Amniotic epithelial cell (primary cell): ENCODE measurements at places on chromosomes 13 and 19.
A peak's percentile ranks its signal among the peaks of the same experiment; 100 is the strongest.

DNA sequence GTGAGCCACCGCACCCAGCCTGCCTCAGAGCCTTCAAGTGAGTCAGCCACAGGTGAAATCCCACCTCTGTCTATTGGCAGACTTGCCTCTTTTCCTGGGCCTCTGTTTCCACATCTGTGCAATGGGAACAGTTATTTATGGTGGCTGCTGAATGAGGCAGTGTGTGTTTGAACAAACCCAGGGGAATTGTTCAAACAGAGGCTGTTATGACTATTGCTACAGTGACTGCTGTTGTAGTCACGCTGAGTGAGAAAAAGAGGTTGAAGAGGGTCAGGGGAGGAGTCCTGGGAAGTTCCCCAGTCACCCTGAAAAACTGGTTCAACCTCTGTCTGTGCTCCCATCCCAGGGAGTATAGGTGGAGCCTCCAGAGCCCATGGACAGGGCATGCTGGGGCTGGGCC lies at the start of gene CEACAM19:
Gene CEACAM19 (plus strand): TSS at position 83 of the 400 bp plus-strand sequence. CDS start 450 bp downstream, outside the sequence.
- no peak for DNase-seq

- DNase-seq = no peak
Measured at GRCh38 chr13:98875146-98875729, 102.6 kb downstream of the DOCK9 start.

DNA sequence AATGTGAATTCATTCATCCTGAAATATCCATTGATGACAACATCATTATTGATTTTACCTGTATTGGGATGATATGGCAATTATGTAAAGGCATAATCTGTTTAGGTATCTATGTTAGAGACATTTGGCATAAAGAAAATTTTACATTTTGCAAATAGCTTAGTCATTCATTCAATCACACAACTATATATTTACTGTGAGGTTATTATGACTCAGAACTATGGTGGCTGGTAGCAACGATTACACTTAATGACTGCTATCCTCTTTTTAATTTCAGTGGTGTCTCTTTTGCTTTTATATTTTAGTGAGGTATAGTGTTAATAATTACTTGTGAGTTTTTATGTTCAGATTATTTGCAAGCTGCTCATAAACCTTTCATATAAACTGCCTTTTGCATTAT lies 955.9 kb downstream of the SLITRK6 start:
- no peak for DNase-seq

DNA sequence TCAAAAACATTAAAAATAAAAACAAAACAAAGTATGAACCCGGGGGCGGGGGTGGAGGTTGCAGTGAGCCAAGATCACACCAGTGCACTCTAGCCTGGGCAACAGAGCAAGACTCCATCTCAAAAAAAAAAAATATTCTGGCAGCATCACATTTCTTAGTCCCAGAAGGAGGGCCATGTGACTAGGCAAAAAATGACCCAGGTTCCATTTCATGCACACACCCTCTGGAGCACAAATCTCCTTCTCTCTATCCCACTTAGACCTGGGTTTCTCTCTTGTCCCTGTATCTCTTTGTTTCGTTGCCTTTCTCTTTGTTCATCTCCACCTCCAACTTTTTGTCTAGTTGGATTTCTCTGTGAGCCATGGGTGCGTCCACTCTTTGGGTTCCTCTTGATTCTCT lies 6.2 kb upstream of the CYP2A7 start:
- no peak for DNase-seq

DNA sequence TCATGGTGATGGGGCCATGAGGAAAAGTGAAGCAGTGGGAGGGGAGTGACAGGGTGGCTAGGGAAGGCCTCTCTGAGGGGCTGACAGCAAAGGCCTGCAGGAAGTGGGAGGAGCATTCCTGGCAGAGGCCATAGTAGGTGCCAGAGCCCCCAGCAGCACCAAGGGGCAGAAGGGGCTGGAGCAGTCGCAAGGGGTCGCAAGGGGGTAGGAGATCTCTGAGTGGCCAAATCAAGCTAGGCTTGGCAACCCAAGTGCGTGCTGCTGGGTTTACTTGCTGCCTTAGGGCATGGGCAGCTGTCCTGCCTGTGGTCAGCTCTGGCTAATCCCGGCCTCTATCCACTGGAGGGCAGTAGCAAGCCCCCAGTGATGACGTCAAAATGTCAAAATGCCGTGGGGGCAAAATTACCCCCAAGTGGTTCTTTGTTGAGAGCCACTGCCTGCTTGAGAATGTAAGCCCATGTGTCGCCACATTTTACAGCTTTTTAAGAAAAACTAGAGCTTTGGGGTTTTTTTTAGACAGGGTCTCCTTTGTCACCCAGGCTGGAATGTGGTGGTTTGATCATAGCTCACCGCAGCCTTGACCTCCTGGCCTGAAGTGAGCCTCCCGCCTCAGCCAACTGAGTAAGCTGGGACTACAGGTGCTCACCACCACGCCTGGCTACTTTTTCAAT lies 11.8 kb downstream of the CCDC97 start:
- DNase-seq = peak; percentile 75

DNA sequence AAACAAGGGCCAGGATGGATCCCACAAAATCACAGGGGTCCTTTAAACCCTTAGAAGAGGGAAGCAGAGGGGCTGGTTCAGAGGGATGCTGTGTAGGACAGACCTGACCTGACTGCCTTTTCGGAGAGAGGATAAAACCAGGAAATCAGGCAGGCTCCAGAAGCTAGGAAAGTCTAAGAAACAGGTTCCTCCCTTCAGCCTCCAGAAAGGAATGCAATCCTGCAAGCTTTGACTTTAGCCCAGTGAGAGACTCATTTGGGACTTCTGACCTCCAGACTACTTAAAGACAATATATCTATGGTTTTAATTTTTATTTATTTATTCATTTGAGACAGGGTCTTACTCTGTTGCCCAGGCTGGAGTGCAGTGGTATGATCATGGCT lies 5.3 kb downstream of the RAB20 start:
- no peak for DNase-seq

DNA sequence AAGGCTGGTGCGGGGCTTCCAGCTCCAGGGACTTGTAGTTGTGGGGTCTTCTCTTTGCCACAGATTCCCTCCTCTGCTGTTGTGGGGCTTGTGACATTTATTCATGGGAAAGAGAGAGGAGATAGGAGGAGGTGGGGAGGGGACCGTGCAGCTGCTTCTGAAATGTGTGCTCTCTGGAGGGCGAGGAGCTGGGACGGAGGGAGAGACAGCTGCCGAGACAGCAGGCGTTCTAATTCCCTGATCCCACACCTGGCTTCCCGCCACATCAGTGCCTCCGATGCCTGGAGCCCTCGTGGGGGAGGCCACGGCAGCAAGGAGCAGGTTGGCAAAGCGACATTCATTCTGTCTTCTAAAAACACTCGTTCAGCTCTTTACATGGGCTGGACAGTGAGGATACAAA lies 164.4 kb downstream of the USP12 start:
- DNase-seq = no peak

GRCh38 chr13:55566779-55567178 lies 1573.9 kb upstream of the PRR20A start:
- no peak for DNase-seq

DNA sequence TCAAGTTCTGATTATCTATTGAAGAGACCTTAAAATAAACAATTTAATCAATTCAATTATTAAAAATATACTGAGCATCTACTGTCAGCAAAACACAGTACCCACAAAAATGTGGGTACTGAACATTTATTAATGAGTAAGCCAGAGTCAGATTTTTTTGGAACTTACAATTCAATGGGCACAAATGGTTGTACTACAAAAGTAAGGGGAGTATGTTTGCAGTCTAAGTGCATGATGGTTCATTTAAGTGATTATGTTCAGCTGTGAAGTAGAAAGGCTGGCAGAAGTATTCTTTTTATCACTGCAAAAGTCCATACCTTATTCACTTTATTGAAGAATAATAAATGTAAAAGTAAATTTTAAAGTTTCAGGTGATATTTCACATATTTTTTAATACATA lies 27.6 kb downstream of the FGF14 start:
- no peak for DNase-seq

DNA sequence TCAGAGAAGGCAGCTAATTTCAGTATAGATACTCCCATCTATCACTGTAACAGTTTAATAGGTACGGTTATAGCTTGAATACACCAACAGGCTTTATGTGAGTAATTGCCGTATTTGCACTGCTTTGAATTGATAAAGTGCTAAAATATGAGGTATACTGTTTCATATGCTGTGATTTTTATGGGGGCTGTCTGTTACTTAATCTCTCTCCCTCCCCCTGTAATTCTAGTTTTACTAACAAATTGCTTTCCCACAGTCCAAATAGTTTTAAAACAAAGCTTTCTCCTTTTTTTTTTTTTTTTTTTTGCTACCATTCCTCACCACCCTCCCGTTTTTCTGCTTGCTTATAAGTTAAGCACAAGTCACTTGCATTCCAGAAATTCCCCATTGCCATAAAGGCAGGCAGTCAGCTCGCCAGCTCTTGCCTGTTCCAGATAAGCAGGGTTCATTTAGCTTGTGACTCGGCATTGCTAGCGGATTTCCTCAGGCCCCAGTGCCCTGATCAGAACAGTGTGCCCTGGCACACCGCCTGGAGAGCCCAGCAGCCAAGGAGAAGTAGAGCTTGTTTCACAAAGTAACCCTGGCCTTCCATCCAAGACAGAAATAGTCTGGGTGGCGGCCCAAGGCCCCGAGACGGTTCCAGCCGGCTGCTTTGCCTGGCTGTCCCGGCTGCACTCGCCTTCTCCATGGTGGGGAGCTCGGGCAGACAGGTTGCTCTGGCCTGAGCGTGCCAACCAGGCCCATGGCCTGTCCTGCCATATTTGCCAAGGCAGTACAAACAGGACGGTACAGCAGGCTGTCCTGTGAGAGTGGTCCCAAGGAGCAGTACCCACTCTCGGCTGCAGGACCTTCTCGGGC lies 43.5 kb upstream of the NPAS1 start:
- DNase-seq = peak; percentile 95
